HuH-7 (cell line): ENCODE measurements at places on chromosomes 13 and 19.
A peak's percentile ranks its signal among the peaks of the same experiment; 100 is the strongest.

- no peak for DNase-seq
Measured at GRCh38 chr13:49633710-49634109, 5.4 kb downstream of the ARL11 start.

DNA sequence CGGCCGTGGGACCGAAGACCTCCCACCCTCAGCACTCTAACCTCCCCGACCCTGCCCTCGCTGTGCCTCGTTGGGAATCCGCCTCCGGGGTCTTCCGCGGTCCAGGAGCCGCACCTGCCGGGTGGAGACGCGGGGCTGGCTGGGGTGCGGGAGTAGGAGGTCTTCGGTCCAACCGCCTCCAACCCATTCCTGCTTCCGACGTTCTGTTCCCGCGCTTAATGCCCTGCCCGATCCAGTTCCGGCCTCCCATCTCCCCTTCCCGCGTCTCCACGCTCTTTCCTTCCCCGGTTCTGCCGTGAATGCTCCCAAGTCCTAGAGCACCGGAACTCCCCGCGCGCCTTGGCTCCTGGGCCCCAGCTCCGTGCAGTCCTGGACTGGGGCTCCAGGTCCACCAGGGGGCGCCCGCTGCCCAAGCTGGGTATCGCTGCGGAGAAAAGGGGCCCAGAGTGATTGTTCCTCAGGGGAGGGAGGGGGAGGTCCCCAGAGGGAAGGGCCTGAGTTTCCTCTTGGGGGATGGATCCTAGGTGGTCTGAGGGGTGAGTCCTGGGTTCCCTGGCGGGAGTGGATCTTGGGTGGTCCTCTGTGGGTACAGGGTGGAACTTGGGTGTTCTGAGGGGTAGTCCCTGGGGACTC lies 14.1 kb upstream of the TNFSF9 start:
- peak; percentile 84 for DNase-seq

- DNase-seq = no peak
Measured at GRCh38 chr13:99303863-99304521, 3.2 kb downstream of the GPR183 start.

- DNase-seq = no peak
Measured at GRCh38 chr19:55473225-55474012, 3.0 kb upstream of the ZNF628 start.

GRCh38 chr19:52601025-52601973 lies 31.2 kb downstream of the ZNF701 start:
- peak; percentile 74 for DNase-seq

- DNase-seq = no peak
Measured at GRCh38 chr13:111519490-111520170, 199.2 kb downstream of the TEX29 start.

DNA sequence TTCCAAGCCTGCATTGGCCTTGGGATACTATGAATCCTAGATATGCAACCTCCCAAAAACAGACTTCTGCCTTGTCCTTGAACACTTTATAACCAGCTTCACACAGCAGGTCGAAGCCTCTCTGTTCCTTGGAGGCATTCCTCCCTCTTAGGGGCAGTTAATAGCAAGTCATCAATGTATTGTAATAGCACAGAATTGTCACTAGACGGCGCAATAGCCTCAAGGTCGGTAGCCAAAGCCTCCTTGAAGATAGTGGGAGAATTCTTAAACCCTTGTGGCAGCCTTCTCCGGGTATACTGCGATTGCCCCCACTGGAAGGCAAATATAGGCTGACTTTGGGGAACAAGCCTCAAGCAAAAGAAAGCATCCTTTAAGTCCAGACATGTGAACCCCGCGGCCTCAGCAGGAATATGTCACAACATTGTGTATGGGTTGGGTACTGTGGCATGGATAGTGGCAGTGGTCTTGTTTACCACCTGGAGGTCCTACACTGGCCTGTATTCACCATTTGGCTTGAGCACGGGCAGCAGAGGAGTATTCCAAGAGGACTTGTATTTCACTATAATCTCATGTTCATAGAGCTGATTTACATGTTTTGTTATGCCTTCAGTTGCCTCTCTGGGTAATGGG lies 61.1 kb downstream of the ZNF431 start:
- DNase-seq = peak; percentile 19

- no peak for DNase-seq
Measured at GRCh38 chr19:53158119-53158656, 665 bp downstream of the ZNF347 start.

DNA sequence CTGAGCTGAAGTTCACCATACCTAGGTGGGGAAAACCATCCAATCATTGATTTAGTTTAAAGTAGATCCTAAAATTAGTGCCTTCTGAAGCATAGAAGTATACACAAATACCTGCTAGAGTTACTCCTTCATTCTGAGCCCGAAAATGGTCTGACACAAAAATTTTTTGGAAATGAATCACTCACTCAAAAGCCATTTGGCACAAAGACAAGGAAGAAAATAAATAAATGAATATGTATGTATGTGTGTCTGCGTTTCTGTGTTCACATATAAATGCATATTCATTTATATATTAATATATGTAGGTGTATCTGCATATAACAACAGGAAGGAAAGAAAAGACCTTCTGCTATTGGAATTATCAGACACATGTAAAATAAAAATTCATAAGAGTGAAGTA lies 614.4 kb upstream of the PCDH9 start:
- DNase-seq = no peak

DNA sequence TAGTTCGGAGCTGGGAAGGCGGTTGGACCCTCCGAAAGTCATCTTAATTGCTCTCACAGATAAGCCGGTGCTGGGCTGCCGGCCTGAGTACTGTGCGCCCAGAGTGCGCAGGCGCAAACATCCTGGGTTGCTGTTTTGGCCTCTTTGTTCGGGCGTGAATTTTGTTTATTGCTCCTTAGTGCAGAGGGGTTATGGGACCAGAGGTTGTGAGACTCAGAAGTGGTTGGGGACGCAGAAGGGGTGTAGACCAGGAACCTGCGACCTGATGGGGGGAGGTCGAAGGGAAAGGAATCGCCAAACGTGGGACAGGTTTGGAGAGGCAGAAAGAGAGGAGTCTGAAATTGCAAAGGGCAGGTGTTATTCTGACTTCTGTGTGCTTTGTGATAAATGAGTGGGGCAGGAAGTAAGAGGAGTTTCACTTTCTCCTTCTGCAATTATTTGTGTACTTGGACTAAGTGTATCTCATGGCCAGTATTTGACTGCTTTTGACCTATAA lies 607 bp upstream of the ZNF566 start:
- DNase-seq = peak; percentile 86

DNA sequence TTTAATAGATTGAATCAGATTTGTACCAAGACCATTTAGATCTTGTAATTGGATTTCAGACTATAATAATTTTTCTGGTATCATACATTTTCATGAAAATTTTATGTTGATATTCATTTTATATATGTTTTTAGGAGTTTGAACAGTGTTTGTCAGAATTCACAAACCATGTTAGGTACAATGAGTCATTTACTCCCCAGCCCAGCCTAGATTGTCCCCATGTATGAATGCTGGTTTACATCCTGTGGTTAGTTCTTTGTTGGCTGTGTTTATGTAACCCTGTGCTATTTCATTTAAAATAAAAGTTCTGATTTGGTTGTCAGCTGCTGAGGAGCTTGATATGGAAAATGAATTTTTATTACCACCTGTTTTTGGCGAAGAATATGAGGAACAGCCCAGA lies 96.7 kb downstream of the GJA3 start:
- no peak for DNase-seq

DNA sequence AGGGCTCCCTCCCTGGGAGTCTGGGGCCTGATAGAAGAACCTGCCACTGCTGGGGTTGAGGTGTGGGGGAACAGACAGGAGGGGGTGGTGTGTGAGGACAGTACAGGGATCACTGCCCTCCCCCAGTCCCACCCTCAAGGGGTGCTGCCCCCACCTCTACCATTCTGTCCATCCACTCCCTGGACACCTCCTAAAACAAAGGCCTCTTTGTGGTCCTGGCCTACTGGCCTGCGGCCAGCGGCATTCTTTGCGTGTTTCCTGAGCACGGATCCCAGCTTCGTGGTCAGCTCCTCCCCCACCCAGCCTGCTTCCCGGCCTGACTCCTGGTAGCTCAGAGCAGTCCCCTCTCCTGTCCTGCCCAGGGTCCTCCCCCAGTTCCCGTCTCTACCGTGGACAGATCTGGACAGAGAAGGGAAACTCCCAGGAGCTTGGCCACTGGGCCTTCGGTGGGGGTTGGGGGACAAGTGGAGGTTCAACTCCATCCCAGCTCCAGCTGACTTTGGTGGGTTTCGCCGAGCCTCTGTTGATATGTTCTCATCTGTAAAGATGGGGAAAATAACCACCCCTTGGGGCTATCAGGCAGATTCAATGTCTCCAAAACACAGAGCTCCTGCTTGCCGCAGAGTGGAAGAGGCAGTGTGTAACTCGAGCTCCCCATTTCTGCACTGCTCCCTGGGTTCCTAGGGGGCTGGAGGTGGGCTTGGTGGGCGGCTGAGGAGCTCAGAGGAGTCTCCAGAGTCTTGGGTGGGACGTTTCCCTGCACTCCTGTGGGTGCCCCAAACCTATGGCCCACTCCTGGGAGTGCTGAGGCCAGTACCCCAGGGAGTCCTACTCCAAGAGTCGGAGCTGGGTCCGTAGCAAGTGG lies 48.7 kb downstream of the LYL1 start:
- peak; percentile 86 for DNase-seq

DNA sequence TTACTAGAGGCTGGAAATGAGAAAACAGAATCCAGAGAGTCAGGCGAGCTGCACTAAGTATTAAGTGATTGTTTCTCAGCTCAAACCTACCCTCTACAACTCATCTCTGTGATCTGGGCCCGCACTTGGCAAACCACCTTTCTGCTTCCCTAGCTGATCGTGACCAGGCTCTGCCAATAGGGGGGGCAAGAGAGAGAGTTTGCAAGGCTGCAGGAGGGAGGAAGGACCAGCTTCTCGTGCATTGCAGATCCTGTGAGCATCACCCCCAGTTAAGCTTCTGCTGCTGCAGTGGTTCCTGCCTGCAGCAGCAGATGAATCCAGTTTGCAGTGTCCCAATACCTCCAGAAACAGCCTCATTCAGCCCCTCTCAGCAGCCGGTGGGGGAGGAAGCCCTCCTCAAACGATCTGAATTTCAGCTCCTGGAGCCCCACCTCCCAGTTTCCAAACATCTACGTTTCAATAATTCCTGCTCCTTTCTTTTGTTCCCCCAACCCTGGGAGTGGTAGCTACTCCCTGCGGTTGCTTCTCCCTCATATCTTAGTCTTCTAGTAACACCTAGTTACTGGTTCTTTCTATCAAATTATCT lies 20.0 kb downstream of the XRCC1 start:
- peak; percentile 87 for DNase-seq

GRCh38 chr19:13127051-13127450 lies 9.0 kb downstream of the NACC1 start:
- DNase-seq = no peak

- no peak for DNase-seq
Measured at GRCh38 chr13:97866346-97866745, 87.1 kb upstream of the IPO5 start.

DNA sequence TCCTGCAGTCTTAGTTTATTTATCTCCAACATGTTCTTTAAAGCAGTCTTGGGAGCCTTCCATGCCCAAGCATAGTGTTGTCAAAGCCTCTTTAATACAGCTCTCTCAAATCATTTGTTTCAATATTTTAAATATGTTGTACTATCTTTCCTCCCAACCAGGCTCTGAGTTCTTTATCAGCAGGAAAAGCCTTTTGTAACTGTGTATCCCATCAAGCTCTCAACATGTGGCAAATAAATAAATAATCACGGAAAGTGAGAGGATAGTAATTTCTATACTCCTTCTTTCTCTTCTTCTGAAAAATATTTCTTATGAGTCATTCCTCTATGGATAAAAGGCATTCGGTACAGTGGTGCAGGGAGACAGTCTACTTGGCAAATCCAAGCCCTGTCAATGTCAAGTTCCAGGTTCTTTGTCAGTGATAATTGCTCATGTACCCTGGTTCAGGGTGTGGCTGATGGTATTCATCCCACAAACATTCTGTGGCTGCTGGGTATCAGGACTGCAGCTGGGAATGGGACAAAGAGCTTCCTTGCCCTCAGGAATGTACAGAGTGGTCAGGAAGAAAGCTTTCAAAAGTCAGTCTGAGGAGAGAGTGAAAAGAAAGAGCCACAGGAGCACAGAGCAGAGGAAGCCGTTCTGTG lies 384.3 kb downstream of the EFNB2 start:
- DNase-seq = no peak

DNA sequence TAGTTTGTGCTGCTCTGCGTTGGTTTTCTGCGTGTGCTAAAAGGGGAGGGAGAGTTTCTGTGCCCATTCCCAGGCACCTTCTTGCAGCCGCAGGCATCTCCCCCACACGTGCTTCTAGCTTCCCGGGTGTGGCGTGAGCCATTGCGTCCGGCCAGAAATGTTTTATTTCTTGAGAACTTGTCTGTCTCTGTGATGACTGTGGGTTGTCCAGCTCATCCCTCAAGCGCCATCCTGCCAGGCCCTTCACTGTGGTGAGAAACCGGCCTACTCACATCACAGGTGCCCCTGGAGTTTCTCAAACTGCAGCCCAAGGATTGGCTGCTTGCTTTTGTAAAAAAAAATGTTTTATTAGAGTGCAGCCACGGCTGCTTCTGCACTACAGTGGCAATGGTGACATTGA lies 24.2 kb downstream of the EPN1 start:
- DNase-seq = no peak

DNA sequence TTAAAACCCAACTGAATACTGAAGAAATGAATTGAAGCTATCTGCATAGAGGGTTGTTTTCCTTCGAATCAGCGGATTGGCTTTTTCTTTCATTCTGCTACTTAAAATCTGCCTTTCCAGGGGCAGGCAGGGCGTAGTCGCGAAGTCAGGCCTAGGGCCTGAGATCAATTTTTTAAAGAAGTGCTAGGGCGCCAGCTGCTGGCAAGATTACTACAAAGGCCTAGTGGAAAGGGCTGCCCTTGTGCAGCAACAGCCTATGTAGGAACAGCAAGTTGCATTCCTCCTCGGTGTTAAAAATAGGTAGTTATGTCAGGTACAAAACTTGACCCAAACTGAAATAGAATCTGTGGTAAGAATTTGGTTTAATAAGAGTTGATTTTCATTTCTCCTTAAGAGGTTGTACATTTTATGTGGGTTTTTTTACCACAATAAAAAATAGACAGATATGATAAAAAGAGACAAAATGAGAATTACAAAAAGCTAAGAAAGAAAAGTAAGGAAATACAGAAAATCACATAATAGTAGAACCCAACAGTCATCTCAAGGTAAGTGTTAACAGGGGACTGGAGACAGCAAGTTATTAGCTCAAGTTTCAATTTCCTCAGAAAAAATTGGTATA lies 9.5 kb upstream of the URAD start:
- no peak for DNase-seq

- no peak for DNase-seq
Measured at GRCh38 chr13:33730147-33730546, 87.8 kb upstream of the RFC3 start.

- peak; percentile 23 for DNase-seq
Measured at GRCh38 chr13:56735537-56735942, 405.2 kb upstream of the PRR20A start.

GRCh38 chr13:48633700-48634099 lies 20.0 kb upstream of the CYSLTR2 start:
- DNase-seq = no peak

DNA sequence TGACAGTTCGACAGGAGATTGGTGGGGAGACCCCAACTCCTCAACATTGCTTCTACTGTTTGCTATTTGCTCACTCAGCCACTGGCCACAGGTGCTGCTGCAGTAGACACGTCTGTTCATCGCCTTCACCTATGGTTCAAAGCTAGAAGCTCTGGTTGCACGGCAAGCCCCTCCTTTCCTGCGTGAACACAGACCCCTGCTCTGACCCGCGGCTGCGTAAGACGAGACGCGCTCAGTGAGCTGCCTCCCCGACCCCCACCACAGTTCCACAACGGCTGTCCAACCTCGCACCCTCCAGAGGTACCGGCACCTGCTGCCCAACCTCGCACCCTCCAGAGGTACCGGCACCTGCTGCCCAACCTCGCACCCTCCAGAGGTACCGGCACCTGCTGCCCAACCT lies 6.8 kb downstream of the RASA3 start:
- no peak for DNase-seq

- DNase-seq = peak; percentile 64
Measured at GRCh38 chr19:44644402-44645016, 799 bp downstream of the PVR start.
